ENCODE measurements at places on chromosomes 12 and 14.

GRCh38 chr14:99809360-99809759 lies 16.1 kb downstream of the EML1 start:
- DNase-seq, result no peak

DNA sequence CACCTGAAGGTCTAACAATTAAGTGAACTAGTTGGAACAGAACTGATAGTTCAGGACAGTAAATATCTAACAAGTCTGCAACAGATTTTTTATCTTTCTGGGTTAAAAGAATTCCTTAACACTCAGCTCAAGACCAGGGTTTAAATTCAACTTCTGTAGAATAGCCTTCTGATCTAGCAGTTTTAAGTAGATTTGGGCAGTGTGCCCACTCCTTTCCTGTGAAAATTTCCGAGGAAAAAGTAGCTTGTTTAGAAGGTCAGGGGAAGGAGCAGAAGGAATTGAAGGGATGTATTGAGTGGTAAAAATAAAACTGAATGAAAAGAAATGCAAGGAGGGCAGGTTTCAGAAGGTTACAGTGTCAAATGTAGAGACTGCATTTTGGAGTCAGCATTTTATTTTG lies 45.8 kb downstream of the ATL1 start:
- no peak for DNase-seq

DNA sequence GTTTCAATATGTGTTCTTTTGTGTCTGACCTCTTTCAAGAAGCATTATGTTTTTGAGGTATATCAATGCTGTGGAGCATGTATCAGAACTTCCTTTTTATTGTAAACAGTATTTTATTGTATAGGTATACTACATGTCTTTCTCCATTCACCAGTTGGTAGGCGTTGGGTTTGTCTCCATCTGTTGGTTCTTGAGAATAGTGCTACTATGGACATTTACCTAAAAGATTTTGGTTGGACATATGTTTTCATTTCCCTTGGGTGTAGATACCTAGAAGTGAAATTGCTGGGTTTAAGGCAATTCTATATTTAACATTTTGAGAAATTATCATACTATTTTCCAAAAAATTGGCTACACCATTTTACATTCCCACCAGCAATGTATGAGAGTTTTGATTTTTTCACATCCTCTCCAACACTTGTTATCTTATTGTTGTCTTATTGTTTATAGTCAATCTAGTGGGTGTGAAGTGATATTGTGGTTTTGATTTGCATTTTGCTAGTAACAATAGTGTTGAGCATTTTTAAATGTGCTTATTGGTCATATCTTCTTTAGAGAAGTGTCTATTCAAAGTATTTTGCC lies 409.2 kb downstream of the IPO8 start:
- no peak for DNase-seq

- DNase-seq, result no peak
Measured at GRCh38 chr12:62713723-62714122, 221.2 kb downstream of the PPM1H start.
